ENCODE measurements at places on chromosomes 2 and 18.

- no peak for DNase-seq
These were observed 199.3 kb upstream of the EPAS1 start for GRCh38 chr2:46097714-46098480.

DNA sequence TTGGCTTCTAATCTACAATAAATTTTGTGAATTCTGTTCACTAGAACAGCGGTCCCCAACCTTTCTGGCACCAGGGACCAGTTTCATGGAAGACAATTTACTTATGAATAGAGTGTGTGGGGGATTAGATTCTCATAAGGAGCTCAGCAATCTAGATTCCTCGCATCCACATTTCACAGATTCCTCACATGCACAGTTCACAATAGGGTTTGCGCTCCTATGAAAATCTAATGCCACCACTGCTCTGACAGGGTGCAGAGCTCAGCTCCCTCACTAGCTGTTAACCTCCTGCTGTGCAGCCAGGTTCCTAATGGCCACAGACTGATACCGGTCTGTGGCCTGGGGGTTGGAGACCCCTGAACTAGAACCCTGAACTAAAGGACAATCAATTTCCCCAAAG, 1568.6 kb upstream of the NXPH2 start:
- DNase-seq, result no peak

DNA sequence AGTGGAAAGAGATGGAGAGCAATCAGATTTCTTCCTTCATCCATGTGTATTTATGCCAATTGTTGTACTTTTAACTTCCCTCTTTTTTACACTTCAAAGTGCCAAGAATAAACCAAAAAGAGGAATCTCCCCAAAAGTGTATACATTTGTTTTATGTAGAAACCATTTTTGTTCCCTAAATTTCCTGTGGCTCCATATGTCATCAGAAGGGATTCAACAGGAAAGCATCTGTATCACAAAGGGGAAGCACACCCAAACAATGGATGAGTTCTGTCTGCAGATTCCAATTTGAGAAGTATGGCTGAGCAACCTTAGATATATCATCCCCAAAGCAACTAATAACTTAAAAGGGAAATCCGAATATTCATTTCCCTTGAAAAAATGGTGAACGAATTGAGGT, 275.0 kb downstream of the MREG start:
- DNase-seq, result no peak

DNA sequence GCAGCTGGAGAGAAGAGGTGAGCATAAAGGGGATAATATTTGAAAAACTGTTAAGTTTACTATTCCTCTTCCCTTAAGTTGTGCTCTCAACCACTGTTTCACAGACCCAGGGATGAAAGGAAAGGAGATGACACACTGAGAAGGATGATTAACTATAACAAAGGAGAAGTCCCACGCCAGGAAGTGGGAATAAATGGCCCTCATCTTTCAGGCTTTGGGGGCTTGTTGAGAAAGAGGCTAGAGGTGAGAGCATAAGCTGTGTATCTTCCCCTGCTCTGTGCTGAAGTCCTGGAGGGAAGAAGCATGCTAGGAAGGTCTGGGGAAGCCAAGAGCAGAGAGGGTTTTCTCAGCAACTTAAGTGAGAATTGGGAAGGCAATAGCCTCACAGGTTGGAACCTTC, 399.1 kb upstream of the ATP5MC3 start:
- no peak for DNase-seq

GRCh38 chr2:202831242-202832220, 40.0 kb downstream of the ICA1L start:
- no peak for DNase-seq

DNA sequence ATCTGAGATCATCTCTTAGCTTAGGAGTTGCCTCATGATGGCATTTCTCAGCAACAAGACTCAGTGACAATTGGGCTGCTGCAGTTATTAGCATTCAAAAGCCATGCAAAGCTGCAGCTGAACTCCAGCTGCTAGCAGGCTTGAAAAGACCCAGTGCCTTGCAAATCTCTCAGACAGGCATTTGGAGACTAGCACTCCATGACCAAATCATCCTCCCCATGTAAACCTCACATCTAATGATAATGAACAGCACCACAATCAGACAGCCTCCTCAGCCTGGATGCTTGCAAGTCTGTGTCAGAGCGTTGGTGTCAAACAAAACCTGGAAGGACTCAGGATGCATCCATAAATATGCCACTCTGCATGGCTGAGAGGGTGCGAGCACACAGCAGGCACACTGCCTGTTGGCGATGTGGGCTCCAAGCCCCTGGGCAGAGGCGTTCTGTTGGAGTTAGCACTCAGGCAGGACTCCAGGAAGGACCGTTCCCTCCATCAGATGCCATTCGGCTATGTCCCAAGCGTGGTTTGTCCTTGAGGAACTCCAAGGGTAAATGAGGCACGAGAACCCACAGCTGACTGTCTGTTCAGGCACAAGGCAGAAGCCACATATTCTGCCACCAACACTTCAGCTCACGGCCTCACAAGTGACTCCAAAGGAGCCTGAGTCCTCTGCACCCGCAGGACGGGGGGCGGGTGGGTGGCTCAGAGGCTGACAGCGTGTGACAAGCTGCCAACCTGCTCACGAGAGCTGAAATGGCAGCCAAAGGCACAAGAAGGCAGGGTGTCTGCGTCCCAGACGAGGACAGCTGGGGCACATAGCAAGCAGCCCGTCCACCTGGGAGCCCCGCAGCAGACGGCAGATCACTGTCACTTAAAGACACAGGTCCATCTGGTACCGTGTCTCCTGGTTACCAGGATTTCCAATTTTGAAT, 183.8 kb downstream of the MYT1L start:
- peak; percentile 47 for DNase-seq

DNA sequence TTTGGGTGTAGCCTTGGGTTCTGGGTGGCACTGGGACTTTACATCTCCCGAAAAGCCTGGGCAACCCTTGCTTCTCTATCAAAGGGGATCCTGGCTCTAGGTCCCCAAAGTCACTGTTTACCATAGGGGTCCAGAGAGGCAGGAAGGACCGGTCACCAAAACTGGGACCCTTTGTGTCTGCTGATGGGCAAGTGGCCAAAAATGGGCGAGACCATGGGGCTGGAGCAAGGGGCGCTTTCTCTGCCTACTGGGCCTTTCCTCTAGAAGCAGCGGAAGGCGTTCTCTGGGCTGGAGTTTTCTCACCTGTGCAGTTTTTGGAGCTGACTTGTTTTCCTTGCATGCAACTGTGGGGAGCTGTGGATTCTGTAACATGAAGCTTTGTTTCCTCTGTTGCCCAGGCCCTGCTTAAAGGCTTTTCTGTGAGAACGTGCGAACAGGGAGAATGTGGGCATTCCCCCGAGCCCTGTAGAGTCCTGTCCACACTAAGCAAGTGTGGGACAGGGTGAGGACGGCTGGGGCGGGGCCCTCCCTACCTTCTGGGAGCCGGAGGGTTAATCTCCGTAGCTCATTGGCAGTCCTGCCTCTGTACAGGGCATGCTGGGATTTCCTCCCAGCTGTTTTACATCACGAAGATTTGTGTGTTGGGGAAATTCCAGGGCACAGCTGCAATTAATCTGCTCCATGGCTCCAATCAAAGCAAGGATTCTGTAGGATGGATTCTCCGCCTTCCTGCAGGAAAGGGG, 50.2 kb downstream of the TGOLN2 start:
- DNase-seq, result no peak

DNA sequence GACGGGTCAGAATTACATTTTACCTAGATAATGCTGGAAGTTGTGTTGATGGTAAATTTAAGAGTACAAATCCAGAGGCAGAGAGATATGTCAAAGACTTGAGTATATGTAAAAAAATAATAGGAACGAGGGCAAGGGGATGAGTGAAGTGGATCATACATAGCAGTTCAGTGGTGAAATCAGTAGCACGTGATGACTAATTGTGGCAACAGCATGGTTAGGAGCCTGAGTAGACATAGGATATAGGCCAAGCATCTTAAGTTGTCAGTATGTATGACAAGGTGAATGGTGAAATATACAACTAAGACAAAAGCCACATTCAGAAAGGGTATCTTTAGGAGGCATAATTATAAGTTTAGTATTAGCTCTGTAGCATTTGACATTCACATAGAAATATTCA, 826.5 kb upstream of the PIK3C3 start:
- no peak for DNase-seq

DNA sequence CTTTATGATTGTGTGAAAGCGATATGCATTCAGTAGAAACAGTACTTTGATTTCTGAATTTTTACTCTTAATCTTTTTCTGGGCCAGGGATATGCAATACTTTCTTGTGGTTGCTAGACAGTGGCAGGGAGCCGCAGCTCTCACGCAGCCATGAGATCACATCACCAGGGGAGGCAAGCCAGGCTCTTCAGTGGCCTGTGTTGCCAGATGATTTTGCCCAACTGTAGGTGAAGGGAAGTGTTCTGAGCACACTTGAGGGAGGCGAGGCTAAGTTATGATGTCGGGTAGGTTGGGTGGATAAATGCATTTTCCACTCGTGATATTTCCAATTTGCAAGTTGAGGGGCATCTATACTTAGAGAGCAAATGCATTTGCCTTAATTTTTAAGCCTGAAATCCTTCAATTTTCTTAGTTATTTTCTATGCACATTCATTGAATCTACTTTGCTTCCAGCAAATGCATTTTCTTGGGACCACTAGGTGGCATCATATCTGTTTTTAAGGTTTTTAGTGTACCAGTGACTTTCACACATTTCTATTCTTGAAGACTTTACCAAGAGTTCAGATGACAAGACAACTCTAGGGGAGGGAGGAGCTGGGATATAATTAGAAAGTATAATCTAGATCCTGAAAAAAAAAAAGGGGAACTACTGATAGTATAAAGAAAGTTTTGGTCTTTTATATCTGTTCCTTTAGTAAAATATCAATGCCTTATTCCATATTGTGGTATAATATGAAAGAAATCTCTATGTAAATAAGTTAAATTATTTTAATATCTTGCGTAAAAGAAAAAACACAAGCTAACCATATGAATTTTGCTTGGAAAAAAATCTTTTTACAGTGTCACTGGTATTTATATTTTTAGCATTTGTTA, 643.3 kb downstream of the SOCS6 start:
- DNase-seq, result no peak

- no peak for DNase-seq
These were observed 130.6 kb downstream of the USP34 start for GRCh38 chr2:61340242-61340641.

- no peak for DNase-seq
These were observed 74.1 kb upstream of the LRATD1 start for GRCh38 chr2:14558335-14558919.

- DNase-seq, result no peak
These were observed 105.5 kb upstream of the CCDC68 start for GRCh38 chr18:55064760-55065159.

- no peak for DNase-seq
These were observed 471.1 kb downstream of the CCDC85A start for GRCh38 chr2:56654936-56655335.

GRCh38 chr18:58529714-58530354, 99.1 kb downstream of the ALPK2 start:
- DNase-seq, result peak; percentile 40

- no peak for DNase-seq
These were observed 76.3 kb downstream of the R3HDM1 start for GRCh38 chr2:135607561-135607960.

GRCh38 chr18:71324356-71324755, 1035.5 kb downstream of the SOCS6 start:
- no peak for DNase-seq

DNA sequence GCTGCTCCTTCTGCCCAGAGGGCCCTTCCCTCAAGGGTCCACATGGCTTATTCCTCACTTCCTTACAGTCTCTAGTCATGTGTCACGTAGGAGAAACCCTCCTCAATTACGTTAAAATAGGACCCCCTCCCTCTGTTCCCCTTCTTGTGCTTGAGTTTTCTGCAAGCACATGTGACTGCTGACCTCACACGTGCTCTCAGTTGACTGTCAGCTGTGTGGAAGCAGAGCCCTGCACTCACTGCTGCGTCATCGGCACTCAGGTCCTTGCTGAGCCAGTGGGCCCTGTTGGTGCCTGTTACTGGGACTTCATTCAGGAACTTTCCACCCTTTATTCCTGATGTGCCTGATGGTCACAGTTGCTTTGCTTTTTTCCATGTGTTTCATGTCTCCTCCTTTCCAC, 11.1 kb downstream of the ATG16L1 start:
- DNase-seq, result no peak

GRCh38 chr2:210647151-210647550, 90.8 kb downstream of the CPS1 start:
- no peak for DNase-seq

GRCh38 chr2:225757248-225757647, 357.7 kb downstream of the NYAP2 start:
- DNase-seq, result no peak

- DNase-seq, result no peak
These were observed 48.8 kb downstream of the FAM178B start for GRCh38 chr2:96937586-96937985.

DNA sequence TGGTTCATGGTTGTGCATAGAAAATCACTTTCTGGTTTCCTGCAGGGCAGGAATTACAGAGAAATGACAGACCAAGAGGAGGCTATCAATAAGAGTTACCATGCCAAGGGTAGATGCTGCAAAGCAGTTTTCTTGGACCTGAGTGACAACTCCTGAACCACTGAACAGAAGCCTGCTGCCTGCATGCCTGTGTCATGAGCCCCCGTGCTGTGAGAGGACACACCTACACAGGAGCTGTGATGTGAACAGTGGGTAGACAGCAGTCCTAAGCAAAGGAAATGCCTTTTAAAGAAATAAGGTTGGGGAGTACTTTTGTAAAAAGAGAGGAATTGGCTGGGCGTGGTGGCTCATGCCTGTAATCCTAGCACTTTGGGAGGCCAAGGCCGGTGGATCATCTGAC, 54.2 kb upstream of the CREB1 start:
- DNase-seq, result peak; percentile 83

DNA sequence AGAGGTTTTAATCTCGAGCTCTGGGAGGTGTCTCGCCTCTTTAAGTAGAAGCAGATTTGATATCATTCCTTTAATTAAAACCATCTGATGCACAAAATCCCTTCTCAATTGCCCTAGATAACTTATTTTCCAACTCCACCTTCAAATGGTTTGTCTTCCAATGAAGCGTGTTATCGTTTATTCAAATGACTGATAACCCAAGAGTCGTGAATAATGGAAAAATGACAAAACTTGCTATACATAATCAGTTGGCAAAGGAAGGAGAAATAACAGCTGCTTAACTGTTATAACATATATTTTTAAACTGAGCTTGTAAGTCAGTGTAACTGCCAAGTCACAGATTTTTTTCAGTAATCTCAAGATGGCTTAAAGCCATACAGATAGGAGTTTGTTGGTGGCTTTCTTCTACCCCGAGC, 144.6 kb downstream of the QPCT start:
- DNase-seq, result no peak

DNA sequence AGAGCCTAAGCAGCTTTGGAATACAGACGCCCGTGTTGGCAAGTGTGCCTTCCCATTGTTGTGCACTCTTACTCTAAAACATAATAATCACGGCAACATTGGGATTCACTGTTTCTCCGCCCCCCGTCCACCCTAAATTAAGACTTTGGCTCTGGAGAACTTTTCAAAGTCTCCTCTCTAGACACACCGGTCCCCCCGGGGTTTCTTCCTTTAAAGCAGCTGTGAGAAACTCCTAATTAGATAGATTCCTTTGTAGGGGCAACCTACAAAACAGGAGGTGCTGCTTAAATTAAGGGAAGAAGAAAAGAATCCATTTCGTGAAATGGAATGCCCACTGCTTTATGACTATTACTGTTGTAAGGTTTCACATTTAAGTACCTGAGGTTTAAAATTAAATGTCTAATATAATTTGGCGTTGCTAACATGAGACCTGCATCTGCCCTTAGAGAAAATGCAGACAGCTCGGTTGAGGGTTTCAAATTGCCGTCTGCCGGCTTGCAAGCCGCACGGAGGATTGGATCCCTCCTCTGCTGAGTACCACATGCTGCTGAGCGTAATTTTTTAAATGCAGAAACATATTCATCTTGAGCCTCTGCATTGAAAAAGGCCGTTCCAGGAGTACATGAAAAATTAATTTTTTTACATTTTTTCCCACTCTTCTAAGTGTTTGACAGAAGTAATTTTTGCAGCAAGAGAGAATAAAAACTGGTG, 233.3 kb downstream of the GBX2 start:
- no peak for DNase-seq
